ENCODE measurements at places on chromosomes 16 and 17.

GRCh38 chr16:56789360-56789759 is 59.4 kb downstream of the NUP93 start:
- no peaks in the 10 kb centered on the region for H3K36me3 ChIP-seq
- H3K4me1 ChIP-seq: no peaks in the 10 kb centered on the region
- no peaks in the 10 kb centered on the region for H3K27me3 ChIP-seq
- H3K4me3 ChIP-seq: no peak overlapping the region
- no peak overlapping the region for H3K27ac ChIP-seq
- DNase-seq: peak; percentile 59

DNA sequence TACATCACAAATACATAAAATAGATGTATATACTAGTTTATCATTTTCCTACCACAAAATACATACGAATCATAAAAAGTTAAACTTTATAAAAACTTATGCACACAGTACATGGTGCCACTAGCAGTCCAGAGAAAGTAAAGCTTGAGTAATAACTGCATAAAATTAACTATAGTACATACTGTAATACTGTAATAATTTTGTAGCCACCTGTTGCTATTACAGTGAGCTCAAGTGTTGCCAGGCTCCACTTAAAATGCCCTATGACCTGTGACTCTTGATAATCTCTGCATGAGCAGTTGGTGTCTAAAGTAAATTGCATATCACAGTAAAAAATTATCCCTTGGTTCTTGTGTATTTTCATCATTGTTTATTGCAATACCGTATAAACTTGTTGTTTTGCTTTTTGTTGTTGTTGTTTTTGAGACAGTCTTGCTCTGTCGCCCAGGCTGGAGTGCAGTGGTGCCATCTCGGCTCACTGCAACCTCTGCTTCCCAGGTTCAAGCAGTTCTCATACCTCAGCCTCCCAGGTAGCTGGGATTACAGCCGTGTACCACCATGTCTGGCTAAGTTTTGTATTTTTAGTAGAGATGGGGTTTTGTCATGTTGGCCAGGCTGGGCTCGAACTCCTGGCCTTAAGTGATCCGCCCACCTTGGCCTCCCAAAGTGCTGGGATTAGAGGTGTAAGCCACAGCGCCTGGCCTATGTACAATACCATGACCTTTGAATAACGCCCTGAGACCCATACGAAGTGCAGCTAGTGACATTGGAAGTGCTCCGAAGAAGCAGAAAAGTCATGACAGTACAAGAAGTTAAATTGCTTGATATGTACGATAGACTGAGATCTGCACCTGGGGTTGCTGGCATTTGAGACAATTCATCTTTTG is 6.6 kb downstream of the LUC7L3 start:
- no peaks in the 10 kb centered on the region for H3K27me3 ChIP-seq
- H3K4me1 ChIP-seq: peaks cover 6% of the 10 kb centered on the region
- H3K4me3 ChIP-seq: no peak overlapping the region

DNA sequence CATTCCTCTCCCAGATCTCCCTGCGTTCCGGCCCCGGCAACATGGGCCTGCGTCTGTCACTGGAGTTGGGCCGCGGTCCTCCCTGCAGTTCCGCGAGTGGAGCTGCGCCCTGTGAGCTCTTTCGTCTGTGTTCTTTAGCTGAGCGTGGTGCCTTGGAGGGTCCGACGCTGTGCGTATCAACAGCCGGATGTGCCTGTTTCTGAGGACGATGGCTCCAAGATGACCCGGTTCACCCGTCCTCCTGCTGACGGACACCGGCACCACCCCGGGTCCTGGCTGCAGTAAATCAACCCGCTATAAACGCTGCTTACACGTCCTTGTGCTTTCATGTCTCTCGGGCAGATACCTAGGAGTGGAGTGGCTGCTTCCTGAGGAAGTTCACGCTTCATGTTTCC is 44.8 kb upstream of the GNG13 start:
- no peak overlapping the region for H3K27ac ChIP-seq
- H3K27me3 ChIP-seq: peaks cover 7% of the 10 kb centered on the region
- H3K4me3 ChIP-seq: no peak overlapping the region

DNA sequence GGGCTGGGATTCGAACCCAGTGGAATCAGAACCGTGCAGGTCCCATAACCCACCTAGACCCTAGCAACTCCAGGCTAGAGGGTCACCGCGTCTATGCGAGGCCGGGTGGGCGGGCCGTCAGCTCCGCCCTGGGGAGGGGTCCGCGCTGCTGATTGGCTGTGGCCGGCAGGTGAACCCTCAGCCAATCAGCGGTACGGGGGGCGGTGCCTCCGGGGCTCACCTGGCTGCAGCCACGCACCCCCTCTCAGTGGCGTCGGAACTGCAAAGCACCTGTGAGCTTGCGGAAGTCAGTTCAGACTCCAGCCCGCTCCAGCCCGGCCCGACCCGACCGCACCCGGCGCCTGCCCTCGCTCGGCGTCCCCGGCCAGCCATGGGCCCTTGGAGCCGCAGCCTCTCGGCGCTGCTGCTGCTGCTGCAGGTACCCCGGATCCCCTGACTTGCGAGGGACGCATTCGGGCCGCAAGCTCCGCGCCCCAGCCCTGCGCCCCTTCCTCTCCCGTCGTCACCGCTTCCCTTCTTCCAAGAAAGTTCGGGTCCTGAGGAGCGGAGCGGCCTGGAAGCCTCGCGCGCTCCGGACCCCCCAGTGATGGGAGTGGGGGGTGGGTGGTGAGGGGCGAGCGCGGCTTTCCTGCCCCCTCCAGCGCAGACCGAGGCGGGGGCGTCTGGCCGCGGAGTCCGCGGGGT is at the start of gene CDH1:
TSS of gene CDH1 (plus strand) at position 247 of the 684 bp plus-strand sequence. CDS start at position 371, 124 bp downstream.
- H3K4me3 ChIP-seq: no peak within 1 kb of the TSS
- no peaks in the 10 kb centered on the region for H3K36me3 ChIP-seq
- H3K27me3 ChIP-seq: peaks cover 32% of the 10 kb centered on the region
- no peak within 1 kb of the TSS for H3K27ac ChIP-seq

DNA sequence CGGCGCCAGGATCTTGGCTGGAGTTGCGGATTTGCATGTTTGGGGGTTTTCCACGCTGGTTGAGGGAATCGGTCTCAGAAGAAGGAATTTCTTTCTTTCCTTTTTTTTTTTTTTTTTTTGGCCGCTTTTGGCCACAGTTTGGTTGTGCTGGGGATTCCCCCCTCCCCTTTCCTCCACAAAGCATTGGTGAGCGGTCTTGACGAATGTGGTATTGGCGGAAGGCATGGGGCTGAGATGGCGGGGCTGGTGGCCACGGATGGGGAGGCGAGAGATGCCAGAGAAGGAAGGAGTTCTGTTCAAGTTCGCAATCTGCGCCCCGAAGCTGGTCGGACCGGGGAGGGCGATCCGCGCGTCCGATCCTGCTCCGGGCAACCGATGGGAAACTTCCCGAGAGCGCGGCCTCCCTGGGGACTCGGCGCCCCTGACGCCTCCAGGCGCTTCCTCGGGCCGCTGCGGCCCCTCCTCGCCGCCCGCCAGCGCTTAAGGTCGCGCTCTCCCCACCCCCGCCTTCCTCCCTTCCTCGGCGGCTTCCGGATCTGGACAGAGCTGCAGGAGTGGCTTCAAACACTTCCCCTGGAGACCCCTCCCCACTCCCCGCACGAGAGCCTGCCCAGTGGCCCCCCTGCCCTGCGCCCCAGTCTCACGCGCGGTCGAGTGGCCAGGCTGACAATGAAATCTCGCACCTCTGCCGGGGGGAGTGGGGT is 43.2 kb downstream of the RAI1 start:
- H3K27me3 ChIP-seq: no peaks in the 10 kb centered on the region
- H3K4me3 ChIP-seq: peak overlapping the region; percentile 71
- peaks cover 44% of the 10 kb centered on the region for H3K4me1 ChIP-seq
- no peak for DNase-seq
- H3K36me3 ChIP-seq: no peaks in the 10 kb centered on the region

GRCh38 chr17:62965174-62965685 is 805 bp upstream of the TANC2 start:
- no peaks in the 10 kb centered on the region for H3K36me3 ChIP-seq
- no peak overlapping the region for H3K4me3 ChIP-seq
- peaks cover 13% of the 10 kb centered on the region for H3K4me1 ChIP-seq
- no peaks in the 10 kb centered on the region for H3K27me3 ChIP-seq

- peaks cover 20% of the 10 kb centered on the region for H3K4me1 ChIP-seq
- no peak overlapping the region for H3K27ac ChIP-seq
- H3K4me3 ChIP-seq: no peak overlapping the region
- no peaks in the 10 kb centered on the region for H3K36me3 ChIP-seq
- no peak for DNase-seq
These were observed 2.1 kb upstream of the MMP2 start for GRCh38 chr16:55476625-55477533.

- no peak overlapping the region for H3K27ac ChIP-seq
- H3K36me3 ChIP-seq: no peaks in the 10 kb centered on the region
- no peak overlapping the region for H3K4me3 ChIP-seq
- H3K4me1 ChIP-seq: peaks cover 11% of the 10 kb centered on the region
- DNase-seq: peak; percentile 85
These were observed 39.2 kb downstream of the ZNF778 start for GRCh38 chr16:89256651-89257254.

GRCh38 chr17:61396586-61397085 is 3.0 kb upstream of the TBX2 start:
- no peak overlapping the region for H3K27ac ChIP-seq
- no peak for DNase-seq
- H3K36me3 ChIP-seq: no peaks in the 10 kb centered on the region

GRCh38 chr16:60674241-60674640 is 1362.0 kb downstream of the CDH8 start:
- no peaks in the 10 kb centered on the region for H3K4me1 ChIP-seq
- H3K27me3 ChIP-seq: no peaks in the 10 kb centered on the region
- no peaks in the 10 kb centered on the region for H3K36me3 ChIP-seq
- no peak for DNase-seq
- no peak overlapping the region for H3K4me3 ChIP-seq

DNA sequence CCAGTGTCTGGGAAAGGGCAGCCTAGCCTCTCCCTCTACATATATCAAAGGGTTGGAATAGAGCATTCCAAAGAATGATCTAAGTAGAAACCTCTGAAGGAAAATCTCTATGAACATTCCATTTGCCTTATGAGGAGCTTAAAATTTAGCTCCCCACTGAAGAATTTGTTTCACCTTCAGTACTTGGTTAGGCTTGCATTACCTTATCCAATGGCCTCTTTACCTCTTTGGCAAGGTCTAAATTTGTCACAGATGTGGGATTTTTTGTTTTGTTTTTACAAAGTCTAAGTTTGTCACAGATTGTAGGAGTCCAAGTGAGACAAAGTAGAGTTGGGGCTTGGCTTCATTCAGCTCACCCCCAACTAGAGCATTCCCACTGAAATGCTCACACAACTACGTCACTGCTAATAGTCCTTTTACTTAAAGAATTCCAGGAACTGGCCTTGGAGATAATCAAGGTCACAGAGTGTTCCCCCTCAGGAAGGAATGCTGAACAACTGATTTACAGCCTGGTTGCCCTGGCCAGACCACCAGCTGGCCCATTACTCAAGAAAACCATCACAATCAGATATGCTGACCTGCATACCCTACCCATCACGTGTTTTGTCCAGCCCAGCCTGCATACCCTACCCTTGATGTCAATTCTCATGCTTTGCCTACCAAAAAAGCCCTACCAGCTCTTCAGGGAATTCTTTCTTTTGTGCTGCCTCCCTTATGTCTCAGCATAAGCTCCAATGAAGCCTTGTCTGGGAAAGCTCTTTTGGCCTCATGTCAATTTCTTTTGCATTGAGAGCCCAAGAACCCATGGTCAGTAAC is 26.5 kb upstream of the PPM1D start:
- no peak for DNase-seq
- H3K27me3 ChIP-seq: no peaks in the 10 kb centered on the region
- H3K4me3 ChIP-seq: no peak overlapping the region
- no peaks in the 10 kb centered on the region for H3K36me3 ChIP-seq
- no peak overlapping the region for H3K27ac ChIP-seq

- peaks cover 19% of the 10 kb centered on the region for H3K4me1 ChIP-seq
- H3K4me3 ChIP-seq: no peak overlapping the region
- no peaks in the 10 kb centered on the region for H3K27me3 ChIP-seq
- DNase-seq: no peak
These were observed 11.5 kb downstream of the CACNA1H start for GRCh38 chr16:1164382-1164781.

DNA sequence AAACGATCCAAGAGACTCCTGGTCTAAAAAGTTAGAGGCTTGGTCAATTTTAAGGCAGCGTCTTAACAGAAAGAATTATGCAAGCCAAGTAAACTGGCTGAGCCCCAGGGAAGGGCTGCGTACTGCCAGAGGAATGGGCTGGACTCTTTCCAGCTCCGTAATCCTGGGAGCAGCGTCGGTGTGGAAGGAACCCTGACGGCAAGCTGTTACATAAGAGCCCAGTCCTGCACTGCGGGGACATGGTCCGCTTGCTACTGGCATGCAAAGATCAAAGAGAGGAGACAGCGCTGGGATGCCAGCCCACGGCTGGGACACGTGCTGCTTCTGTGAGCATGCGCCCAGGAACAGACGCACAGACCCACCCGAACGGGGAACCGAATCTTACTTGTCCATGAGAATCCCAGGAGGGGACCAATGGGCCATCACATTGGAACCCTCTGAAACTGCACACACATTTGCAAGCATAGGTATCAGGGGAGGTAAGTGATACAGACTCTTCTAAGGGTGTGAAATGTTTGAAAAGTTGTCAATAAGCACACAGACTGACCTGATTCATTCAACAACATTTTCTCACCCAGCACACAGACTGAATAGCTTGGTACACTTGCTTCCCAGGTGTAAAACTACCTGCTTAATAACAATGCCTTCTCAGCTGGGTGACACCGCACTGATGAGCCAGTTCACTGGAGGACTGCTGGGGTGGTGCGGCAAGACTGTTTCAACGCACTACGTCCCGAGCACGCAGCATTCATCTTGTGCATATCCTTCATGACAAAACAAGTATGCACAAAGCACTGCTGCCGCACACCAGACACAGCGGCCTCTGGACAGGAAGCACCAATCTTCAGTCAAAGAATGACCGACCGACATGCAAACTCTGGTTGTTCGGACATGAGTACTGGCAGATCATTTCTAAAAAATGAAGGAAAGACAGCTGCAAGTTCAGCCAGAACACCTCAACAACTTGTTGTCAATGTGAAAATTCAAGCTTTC is 94.9 kb downstream of the ANKRD11 start:
- H3K36me3 ChIP-seq: no peaks in the 10 kb centered on the region
- H3K4me1 ChIP-seq: peaks cover 38% of the 10 kb centered on the region
- H3K27ac ChIP-seq: peak overlapping the region; percentile 58
- no peaks in the 10 kb centered on the region for H3K27me3 ChIP-seq
- no peak overlapping the region for H3K4me3 ChIP-seq

Data from adrenal gland (tissue), 19 donors.